ENCODE measurements at places on chromosomes 5 and 9.

- peak; percentile 51 for DNase-seq
These were observed 42.1 kb upstream of the GPR21 start for GRCh38 chr9:122991370-122991830.

DNA sequence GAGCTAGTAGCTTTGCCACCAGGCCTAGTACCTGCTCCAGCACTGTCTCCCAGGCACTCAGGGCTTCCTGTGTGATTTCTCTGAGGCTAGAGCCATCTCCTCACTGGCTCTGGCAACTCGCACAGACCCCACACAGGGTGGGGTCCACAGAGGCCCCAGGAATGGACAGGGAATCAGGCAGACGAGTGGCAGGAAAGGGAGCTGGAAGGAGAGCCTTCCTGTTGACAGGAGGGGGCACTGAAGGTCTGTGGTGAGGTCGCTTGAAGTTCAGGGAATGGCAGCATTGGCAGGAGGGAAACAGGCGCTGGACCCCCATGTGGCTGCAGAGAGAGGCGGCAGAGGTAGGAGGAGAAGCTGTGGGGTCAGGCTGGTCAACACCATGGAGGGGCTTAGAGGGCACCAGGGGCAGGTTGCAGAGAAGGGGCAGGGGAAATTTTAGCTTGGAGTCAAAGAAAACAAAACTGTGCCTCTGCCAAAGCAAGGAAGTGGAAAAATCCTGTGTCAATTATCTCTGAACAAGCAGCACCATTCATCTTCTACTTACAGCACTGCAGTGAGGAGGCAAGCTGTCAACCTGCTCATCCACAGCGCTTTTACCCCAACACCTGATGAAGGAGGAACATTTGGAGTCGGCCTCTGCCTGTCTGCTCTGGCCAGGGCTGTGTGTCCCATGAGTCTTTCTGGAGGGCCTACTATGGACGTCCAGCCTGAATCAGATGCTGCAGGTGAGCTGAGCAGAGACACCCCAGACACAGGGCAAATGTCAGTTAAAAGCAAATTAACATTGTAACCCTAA lies 270.2 kb downstream of the FSTL4 start:
- no peak for DNase-seq

DNA sequence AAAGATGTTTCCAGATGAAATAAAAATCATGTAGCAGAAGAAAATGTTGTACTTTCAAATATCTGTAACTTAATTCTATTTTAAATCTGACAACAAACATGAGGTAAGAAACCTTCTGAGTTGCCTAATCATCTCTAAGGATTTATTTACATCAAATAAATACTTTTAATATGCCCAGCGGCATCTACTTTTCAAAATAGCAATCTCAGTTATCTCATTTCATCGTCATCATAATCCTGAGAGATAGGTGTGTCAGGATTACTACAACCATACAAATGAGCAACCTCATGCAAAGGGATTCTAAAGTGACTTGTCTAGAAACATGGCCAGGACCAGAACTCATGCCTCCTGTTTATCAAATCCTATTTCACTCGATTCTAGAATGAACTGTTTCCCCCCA lies 49.5 kb downstream of the DENND1A start:
- DNase-seq: no peak

GRCh38 chr9:36820392-36820861 lies 213.6 kb downstream of the PAX5 start:
- no peak for DNase-seq

GRCh38 chr9:71638627-71639026 lies 129.7 kb downstream of the CEMIP2 start:
- no peak for DNase-seq

DNA sequence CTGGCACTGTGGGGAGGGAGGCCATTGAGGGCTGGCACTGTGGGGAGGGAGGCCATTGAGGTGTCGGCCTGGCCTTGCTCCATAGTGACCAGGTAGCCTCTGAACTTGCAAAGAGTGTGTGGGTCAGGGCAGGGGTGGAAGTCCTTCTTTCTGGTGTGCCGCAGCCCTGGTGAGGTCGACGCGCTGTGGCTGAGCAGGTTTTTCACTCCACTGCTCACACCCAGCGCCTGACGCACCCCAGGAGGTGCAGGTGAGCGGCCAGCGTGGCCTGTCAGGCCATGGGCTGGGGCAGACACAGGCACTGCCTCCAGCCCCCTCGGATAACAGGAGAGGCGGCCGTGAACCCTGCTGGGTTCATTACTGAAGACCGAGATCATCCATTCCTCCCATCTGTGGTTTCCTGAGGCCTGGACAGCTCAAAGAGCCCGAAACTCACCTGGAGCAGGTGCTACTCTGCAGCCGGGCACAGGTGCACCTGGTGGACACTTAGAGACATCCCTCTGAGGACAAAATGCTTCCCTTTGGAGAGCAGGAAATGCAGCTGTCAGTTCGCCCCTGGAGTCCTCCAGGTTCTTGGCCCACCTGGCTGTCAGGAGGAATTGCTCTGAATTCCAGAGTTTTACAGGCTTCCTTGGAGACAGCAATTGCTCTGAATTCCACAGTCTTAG lies 32.4 kb downstream of the LHX3 start:
- no peak for DNase-seq

All from OCI-LY7 (cell line).